ENCODE measurements at places on chromosomes 16 and 17.
A peak's percentile ranks its signal among the peaks of the same experiment; 100 is the strongest.

- DNase-seq: no peak
These were observed 450.7 kb upstream of the CCL2 start for GRCh38 chr17:33804401-33804800.

DNA sequence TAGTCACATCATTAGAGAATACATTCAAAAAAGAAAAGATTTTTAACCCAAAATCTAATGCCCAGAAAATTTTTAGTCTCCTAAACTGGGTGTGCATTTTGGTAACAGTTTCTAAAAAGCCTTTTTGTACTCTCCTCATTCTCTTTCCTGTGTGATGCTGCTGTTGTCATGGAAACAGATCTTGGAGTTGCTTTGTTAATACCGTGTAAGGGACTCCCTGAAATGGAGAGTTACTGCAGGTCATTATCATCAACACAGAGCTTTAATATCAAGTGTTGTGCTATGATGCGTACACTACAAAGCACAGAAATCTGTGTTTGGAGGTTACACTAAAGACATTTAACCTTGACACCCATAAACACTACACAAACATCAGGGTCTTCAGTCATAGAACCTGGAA, 216.3 kb downstream of the PRKCA start:
- no peak for DNase-seq

GRCh38 chr16:89827383-89828198, 684 bp upstream of the SPIRE2 start:
- DNase-seq: no peak

DNA sequence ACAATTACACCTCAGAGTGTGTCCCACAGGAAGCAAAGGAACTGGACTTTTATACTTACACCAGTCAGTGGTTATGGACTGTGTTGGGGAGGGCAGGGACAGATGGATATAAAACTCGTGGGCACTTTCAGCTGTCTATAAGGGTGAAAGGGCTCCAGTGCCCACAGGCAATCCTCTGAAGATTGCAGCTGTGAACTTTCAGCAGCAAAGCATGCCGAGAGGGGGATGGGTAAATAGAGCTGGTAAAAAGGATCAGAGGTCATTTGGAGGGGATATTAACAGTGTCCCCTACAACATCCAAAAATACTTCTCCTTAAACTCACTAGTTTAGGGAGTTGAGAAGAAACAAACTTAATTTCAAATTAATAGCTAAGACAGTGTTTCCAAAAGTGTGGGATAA, 13.3 kb upstream of the RFWD3 start:
- DNase-seq: no peak

DNA sequence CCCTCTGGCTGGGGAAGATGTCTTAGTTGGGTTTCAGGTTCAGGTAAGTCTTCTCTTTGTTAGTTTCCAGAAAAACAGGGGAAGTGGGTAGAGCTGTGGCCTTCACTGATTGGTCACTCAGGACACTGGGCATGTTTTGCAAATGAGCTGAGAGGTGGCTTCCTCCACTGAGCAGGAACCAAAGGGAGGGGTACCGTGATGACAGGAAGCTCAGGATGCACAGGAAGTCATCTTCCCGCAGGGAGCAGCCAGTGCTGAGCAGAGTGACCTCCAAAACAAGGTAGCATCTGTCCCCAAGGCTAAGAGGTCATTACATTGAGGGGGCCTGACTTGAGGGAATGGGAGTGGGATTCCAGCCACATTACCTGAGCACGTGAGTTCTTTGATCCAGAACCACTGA, 5.6 kb downstream of the NT5C start:
- DNase-seq: no peak

GRCh38 chr17:20035501-20035900, 26.3 kb downstream of the SPECC1 start:
- no peak for DNase-seq

DNA sequence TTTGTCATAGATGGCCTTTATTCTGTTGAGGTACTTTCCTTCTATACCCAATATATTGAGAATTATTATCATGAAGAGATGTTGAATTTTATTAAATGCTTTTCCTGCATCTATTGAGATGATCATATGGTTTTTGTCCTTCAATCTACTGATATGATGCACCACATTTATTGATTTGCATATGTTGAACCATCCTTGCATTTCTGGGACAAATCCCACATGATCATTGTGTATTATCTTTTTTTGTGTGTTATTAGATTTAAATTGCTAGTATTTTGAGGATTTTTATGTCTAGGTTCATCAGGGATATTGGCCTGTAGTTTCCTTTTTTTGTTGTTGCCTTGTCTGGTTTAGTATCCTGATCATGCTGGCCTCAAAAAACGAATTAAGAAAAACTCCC, 124.5 kb upstream of the CES5A start:
- no peak for DNase-seq

GRCh38 chr16:55478827-55479429, at the start of gene MMP2:
Gene MMP2 (plus strand): TSS chr16:55479198. CDS start chr16:55479480, 282 bp downstream.
- peak; percentile 46 for DNase-seq

GRCh38 chr16:47711809-47712208, 250.7 kb downstream of the PHKB start:
- DNase-seq: no peak

GRCh38 chr17:41781404-41782110, 5.0 kb downstream of the JUP start:
- DNase-seq: no peak

DNA sequence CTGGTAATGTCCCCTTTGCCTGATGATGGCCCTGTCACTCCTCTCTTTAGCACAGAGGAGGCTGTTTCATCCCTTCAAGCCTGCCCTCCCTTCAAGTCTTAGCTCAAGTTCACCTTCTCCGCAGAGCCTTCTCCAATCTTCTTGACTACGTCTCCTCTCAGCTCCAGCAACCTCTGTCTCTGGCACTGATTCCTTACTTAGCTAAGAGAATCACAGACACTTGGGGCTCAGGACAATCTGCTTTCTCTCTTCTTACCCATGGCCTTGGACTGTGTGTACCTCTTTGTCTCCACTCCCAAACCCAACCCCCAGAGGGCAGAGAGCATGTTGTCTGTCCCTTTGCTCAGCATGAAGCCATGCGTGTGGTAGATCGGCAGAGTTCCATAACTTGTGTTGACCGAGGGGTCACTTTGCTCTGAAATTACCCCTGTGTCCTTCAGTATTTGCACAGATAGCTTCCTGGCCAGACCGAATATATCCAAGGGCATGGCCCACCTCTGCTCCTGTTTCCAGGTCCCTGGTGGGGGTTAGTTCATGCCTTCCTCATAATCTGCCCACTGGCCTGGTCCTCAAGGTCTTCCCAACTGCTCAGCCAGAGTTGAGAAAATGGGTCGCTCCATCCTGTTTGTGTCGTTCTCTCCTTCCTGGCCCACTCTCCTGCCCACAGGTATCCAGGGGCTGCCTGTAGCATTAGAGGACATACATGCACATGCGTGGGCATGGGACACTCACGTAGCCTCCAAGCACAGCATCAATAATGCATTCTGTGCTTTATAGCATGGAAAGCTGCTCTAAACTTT, 41.6 kb downstream of the MAPT start:
- no peak for DNase-seq

GRCh38 chr17:19728084-19728495, 11.7 kb upstream of the SLC47A2 start:
- DNase-seq: peak; percentile 69
